ENCODE measurements at places on chromosomes 6 and 20.

DNA sequence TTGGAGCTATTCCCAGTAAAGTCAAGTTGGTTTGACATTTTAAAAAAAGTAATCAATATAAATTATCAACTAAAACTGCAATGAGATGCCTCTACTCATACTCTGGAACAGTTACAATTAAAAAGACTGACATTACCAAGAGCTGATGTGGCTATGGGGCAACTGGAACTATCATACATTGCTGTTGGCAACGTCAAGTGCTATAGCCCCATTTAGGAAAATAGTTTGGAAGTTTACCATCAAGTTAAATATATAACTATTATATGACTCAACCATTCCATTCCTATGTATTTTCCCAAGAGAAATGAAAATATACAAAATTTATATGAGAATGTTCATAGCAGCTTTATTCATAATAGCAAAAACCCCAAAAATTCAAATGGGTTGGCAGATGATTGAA lies 111.4 kb upstream of the HDGFL1 start:
- no peak for DNase-seq

DNA sequence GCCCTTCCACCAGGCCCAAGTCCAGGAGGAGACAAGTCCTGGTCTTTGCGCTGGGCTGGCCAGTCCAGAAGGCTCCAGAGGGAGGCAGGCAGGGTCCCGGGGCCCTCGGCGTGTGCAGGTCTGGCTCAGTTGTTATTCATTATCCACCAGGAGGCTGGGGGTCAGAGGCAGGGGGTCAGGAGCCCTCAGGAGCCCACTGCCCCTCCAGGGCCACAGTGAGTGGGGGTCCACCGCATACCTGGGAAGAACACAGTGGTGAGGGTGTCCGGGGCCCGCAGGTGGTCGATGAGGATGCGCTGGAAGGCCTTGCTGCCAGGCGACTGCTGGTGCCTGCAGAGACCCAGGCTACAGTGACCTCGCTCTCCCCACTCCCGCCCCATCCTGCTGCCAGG lies 4.4 kb upstream of the C20orf144 start:
- no peak for DNase-seq

GRCh38 chr6:79427721-79428120 lies 109.5 kb downstream of the LCA5 start:
- no peak for DNase-seq

GRCh38 chr20:55761100-55761499 lies 244.2 kb downstream of the CBLN4 start:
- no peak for DNase-seq

DNA sequence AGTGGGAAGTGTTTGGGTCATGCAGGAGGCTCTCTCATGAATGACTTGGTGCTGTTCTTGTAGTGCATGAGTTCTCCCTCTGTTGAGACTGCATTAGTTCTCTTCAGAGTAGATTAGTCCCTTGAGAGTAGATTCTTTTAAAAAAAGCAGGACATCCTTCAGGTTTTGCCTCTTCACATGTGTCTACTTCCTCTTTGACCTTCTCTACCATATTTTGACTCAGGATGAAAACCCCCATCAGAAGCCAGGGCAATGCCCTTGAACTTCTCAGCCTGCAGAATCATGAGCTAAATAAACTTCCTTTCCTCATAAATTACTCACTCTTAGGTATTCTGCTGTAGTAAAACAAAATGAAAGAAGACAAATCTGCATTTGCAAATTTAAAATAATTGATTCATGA lies 170.3 kb downstream of the CD109 start:
- DNase-seq: no peak

DNA sequence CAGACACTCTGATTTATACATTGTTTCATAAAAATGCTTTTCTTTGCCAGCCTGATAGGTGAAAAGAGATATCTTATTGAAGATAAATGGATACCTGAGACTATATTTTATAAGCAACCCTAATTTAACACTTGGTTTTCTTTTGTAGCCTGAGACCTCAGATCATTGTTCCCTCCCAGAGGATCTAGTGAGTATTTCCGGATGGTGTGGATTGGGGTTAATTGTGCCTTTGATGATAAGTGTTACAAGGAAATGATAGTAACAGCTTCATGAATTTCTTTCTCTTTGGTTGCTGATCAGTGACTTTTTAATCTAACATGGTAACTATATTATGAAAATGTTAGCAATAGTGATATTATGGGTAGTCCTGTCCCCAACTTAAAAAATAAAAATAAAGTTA lies 30.4 kb downstream of the KDM1B start:
- DNase-seq: no peak

DNA sequence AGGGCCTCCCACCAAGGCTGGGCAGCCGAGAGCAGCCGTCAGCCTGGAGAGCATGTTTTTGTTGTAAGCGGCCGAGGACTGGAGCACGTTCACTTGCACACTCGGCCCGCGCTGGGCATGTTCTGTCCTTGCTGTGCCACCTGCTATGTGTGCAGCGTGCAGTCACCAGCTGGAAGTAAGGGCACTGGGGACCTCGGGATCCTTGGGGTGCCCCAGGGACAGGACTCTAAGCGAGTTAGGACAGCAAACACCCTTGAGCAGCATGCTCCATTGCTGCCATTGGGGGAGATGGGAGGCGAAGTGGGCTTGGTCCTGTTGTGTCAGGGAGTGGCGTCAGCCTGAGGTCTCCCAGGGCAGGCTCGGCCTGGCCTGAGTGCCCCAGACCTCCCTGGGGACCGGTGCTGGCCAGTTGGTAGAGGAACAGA lies 18.6 kb downstream of the DYNLT1 start:
- DNase-seq: no peak

Data from NB4 (cell line).